Cerebellar nuclear complex (tissue), 1 donor: ENCODE measurements at places on chromosomes 13 and 19.

DNA sequence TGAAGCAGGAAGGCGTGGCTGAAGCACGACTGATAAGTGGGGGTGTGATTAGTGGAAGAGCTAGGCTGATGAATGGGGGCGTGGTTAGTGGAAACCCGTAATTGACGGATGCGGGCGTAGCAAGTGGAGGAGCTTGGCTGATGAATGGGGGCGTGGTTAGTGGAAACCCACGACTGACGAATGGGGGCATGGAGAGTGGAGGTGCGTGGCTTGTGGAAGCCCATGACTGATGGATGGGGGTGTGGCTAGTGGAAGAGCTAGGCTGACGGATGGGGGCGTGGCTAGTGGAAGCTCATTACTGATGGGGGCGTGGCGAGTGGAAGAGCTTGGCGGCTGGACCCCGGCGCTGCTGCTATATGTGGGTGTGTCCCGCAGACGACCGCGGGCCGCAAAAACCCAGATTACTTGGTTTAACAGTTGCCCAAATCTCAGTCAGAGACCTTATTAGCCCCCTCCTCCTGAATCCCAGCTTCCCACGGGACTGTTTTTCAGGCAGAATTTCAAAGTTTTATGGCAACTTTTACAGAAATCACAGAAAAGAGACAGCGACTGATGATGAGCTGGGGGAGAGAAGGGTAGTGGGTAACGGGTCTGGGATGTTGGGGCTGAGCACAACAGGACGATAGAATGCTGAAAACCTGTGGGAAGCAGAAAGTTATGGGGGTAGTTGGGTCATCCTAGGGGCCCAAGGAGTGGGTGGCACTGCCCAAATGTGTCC, 9.0 kb upstream of the MEIS3 start:
- peak; percentile 85 for DNase-seq

- no peak for DNase-seq
These were observed 2.6 kb upstream of the WIZ start for GRCh38 chr19:15452111-15453047.

GRCh38 chr13:83515268-83516015, 366.8 kb downstream of the SLITRK1 start:
- no peak for DNase-seq

- DNase-seq: no peak
These were observed 1.5 kb downstream of the RNF6 start for GRCh38 chr13:26220575-26220974.

DNA sequence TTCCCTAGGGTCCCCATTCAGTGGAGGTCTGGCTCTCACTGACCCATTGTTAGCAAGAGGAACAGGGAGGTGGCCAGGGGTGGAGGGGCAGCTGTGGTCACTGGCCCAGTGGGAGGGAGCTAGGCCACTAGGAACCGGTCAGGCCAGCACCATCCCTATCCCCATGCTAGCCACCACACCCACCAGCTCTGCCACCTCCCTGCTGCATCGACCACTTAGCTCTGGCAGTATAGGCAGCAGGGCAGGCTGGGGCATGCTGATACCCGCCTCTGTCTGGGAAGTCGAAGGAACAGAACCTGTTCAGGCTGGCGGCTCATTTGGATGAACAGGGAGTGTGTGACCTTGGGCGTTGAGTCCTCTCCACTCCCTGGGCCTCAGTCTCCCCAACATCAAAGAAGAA, 4.7 kb downstream of the PPP1R13L start:
- no peak for DNase-seq

DNA sequence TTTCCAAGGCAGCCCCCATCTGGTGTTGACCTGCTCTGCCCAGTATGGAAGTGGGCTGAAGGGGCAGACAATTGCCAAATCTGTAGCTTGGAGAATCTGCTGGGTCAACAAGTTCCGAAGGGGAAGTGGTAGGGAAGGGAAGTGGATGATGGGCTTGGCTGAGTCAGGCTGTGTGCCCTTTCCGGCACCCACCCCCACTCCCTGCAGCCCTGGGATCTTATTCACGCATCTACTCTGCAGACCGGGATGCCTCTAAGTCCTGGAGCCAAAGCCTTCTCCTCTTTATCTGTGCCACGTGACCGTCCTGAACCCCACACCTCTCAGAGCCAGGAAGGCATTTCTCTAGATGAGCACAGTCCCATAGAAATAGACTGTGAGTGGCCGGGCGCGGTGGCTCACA, 7.5 kb upstream of the C5AR2 start:
- DNase-seq: no peak

DNA sequence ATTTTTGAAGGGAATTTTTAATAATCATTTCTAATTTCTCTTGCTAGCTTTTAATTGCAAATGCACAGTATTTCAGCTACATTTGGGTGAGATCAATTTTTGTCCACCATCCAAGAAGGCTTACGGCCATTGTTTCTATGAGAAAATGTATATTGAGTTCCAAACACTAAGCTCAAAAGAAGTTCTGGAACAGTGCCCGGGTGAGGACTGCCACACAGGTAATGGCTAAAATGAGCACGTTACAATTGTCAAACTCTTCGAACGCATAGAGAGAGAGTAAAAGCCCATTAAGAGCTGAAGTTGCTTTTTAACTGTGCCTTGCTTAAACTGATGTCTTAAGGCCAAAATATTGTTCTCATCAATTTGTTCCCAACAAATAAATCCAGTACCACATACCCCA, 755.0 kb downstream of the DIAPH3 start:
- no peak for DNase-seq

GRCh38 chr13:85500696-85501256, 298.4 kb downstream of the SLITRK6 start:
- DNase-seq: no peak

DNA sequence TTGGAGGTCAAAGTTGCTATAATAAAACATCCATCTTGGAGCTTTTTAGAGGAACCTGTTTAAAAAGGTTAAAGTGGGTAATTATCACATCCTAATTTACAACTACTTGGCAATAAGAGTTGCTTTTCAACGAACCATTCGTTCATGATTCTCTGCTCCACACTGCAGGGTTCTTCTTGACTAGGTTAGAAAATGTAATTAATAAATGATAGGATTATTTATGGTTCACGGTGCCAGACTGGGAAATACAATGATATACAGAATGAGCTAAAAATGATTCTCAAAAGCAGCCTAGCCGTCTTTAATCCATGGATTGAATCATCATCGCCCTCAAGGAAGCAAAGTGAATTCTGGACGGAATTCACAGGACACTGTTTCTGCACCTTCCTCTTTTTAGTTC, 291.2 kb downstream of the TEX29 start:
- no peak for DNase-seq

DNA sequence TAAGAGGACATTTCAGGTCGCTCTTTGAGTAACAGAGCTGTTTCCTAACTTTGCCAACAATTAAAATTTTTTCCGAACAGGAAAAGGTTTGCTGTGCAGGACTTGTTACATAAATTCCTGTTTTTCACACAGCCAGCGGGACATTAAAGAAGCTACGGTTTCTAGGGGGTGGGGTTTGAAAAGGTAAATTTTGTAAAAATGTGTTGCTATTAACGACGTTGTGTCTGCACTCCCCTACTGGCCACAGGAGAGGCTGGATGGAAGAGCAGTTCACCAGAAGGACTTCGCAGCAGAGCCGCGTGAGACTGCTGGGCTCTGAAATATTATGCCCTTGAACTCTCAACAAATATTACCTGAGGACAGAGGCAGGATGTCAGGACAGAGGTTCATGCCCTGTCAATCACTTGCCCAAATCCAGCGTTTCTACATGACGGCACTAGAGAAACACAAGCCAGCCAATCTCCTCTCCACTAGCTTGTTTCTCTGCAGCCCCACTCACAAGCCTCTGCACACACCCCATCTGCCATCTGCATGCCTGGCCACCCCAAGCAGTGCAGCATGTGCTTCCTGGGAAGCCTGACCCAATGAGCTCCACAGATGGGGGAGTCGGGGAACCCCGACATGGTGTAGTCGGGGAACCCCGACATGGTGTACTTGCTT, 102.0 kb downstream of the FOXO1 start:
- no peak for DNase-seq

DNA sequence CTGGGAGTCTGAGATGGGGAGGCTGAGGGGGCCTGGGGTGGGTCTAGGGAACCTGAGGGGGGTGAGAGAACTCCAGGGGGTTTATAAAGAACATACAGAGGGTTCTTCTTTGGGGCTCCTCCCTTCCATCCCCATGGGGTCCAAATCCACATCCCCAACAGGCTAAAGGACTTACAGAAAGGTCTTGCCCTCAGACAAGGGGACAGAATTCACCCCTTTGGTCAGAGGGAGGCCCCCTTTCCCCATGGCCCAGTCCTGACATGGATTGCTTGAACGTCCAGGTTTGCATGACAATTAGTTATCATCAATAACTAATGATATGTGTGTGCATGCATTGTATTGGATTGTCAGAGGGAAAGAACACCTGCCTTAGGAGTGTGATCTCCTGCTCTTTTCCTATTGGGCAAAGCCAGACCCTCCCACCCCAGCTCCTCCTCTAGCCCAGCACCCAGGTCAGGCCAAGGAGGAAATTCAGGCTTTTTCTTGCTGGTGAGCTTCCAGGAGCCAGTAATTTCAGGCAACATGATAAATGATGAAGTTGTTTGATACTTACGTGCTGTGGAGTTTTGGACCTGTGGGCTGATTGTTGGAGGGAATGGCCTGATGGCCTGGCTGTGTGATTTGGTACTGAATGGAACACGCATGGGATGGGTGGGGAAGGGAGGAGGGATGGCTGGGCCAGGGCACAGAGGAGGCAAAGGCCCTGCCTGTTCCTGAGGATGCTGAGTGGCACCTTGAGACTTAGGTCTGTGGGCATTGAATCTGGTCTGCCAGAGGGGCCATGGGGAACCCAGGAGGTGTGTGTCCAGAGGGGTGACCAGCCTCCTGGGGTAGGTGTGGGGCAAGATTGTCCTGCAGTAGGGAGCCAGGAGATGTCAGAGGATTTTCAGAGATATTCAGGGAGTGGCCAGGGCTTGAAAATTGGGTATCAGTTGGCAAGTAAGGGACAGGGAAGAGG, 1.1 kb downstream of the KLHL26 start:
- no peak for DNase-seq

GRCh38 chr13:73081256-73081915, 22.6 kb downstream of the KLF5 start:
- DNase-seq: no peak

DNA sequence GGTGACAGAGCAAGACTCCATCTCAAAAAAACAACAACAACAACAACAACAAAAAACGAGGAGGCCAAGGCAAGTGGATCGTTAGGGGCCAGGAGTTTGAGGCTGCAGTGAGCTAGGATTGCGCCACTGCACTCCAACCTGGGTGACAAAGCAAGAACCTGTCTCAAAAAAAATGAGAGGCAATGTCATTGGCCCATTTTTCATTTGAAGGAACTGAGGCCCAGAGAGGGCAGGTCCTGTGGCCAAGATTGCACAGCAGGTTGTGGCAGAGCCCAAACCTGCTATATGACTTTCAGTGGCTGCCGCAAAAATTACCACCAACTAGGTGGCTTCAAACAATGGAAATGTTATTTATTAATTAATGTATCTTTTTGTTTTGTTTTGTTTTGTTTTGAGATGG, 5.5 kb downstream of the PIK3R2 start:
- DNase-seq: no peak

- DNase-seq: no peak
These were observed 2.7 kb downstream of the TBC1D4 start for GRCh38 chr13:75479102-75479740.

DNA sequence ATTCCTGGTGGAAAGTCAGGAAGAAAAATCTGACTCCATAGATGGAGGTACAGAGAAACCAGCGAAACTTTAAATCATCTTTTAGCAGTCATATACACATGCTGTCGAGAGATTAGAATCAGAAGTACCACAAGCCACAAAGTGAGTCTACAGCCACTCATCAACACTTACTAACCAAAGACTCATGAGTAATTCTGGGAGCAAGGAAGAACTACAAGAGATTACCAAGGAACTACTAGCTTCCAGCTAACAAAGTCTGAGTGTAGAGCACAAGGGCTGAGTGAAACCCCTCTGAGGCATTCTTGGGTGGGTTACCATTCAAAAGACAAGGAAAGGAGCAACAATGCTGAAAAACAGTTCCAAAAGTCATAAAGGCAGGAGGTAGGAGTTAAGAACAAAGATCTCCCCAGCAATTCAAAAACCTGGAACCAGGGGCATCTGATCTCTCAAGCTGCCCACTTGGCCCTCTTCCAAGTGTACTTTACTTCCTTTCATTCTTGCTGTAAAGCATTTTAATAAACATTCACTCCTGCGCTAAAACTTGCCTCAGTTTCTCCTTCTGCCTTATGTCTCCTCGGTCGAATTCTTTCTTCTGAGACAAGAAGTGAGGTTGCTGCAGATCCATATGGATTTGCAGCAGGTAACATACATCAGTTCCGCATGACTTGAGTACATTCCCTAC, 13.0 kb downstream of the RBM26 start:
- DNase-seq: no peak

DNA sequence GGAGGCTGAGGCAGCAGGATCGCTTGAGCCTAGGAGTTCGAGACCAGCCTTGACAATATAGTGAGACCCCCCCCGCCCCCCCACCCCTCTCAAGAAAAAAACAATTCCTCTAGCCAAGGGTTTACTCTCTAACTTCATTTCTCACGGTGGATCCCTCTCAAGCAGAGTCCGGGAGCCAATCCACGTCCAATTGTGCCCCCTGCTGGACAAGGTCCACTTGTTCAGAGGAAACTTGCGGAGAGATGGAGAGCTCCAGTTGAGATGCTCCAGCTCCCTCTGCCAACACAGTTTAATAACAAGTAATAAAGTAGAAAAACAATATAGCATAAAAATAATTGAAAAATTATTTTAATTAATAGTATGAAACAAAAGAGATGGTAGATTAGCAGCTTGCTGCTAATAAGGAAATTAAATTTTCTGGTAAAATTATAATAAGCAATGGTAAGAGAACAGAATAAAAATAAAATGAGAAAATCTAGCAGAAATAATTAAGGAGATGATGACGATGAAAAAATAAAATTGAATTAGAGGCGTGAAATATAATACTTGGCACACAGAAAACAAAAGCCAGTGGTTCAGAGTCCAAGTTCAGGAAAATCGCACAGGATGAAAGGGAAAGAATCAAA, 14.5 kb upstream of the SIGLEC14 start:
- peak; percentile 22 for DNase-seq
